ENCODE measurements at places on chromosomes 4 and X. TPM values are rescaled to one million over a fixed set of nuclear protein-coding genes. Genes with fewer than 3 reads are reported as not detected.

The TCP11X2 gene
- not detected for total RNA-seq

The HGFAC gene
- 0.64 TPM for total RNA-seq

The ING2 gene
- 8.0 TPM for total RNA-seq

The TIGD4 gene
- total RNA-seq: 0.19 TPM

The WDR17 gene
- 0.05 TPM for total RNA-seq

The LSM6 gene
- total RNA-seq: 20.6 TPM

The ZNF711 gene
- total RNA-seq: 1.4 TPM

The MAGEE2 gene
- not detected for total RNA-seq

The UGT2B10 gene
- total RNA-seq: not detected

The P2RY8 gene
- 0.23 TPM for total RNA-seq

The STK26 gene
- total RNA-seq: 4.4 TPM

The IQCM gene
- not detected for total RNA-seq

The F8 gene
- 1.8 TPM for total RNA-seq

The FAT1 gene
- 154 TPM for total RNA-seq

The SOWAHB gene
- total RNA-seq: not detected

The HSD17B13 gene
- not detected for total RNA-seq

All from glomerular endothelial cell (primary cell).